ENCODE measurements at places on chromosomes 1 and 21.

DNA sequence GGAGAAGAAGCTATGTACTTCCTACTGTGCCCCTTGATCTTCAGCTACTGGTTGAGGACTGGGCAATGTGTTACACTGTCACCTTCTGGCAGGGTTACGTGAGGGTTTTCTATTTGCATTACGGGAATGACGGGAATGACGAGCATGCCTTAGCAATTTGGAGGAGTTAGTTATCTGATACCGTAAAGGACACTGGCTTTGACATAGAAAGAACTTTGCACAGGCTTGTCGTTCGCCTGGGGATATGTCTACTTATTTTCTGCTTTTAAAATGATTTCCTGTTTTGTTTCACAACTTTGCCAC lies 19.8 kb upstream of the ACBD6 start:
- no peak for ATAC-seq

- peak; percentile 71 for ATAC-seq
Measured at GRCh38 chr21:31873696-31874599, 1.1 kb downstream of the HUNK start.

GRCh38 chr1:232925421-232926220 lies 24.8 kb upstream of the NTPCR start:
- no peak for ATAC-seq

DNA sequence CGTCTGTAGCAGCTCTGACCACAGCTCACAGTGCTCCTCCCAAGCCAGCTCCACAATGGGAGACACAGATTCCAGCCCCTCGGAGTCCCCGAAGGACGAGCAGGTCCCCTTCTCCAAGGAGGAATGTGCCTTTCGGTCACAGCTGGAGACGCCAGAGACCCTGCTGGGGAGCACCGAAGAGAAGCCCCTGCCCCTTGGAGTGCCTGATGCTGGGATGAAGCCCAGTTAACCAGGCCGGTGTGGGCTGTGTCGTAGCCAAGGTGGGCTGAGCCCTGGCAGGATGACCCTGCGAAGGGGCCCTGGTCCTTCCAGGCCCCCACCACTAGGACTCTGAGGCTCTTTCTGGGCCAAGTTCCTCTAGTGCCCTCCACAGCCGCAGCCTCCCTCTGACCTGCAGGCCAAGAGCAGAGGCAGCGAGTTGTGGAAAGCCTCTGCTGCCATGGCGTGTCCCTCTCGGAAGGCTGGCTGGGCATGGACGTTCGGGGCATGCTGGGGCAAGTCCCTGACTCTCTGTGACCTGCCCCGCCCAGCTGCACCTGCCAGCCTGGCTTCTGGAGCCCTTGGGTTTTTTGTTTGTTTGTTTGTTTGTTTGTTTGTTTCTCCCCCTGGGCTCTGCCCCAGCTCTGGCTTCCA lies 22.9 kb upstream of the VPS13D start:
- no peak for ATAC-seq

DNA sequence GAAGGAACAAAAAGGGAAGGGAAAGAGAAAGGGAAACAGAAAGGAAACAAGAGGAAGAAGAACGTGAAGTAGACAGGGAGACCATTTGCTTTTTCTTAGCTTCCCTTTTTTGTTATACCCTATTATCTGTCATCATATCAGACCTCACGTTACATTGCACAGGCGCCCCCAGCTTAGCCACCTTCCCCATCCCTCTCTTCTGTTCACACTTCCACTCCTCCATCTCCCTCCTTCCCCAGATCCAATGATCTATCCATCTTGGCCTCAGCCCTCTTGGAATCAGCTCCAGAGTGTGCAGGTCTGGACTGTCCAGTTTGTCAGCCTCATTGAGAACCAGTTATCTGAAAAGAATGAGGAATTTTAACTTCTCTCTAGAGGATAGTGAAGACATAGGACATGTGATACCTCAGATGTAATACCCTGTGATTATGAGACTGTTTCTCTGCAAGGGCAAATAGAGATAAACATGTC lies 101.1 kb upstream of the ERRFI1 start:
- ATAC-seq = no peak

GRCh38 chr1:210683403-210684047 lies 354.8 kb downstream of the HHAT start:
- no peak for ATAC-seq

DNA sequence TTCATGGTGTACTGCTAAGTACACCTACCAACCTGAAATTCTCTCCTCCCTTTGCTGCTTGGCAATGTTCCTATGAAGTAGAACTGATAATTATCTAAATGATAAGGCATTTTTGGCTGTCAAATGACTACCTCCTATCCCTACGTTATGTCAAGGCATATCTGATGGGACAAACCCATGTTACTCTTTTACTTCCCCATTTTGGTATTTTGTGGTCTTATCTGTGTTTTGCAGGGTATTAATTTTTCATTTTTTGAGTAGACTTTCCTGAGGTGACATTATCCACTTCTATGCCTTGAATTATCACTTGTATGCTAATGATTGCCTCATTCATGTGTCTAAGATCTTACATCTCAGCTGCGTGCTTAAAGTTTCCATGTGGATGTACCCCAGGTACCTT lies 499.6 kb upstream of the B3GALT2 start:
- no peak for ATAC-seq

- no peak for ATAC-seq
Measured at GRCh38 chr1:18654599-18654998, 24.0 kb downstream of the PAX7 start.

DNA sequence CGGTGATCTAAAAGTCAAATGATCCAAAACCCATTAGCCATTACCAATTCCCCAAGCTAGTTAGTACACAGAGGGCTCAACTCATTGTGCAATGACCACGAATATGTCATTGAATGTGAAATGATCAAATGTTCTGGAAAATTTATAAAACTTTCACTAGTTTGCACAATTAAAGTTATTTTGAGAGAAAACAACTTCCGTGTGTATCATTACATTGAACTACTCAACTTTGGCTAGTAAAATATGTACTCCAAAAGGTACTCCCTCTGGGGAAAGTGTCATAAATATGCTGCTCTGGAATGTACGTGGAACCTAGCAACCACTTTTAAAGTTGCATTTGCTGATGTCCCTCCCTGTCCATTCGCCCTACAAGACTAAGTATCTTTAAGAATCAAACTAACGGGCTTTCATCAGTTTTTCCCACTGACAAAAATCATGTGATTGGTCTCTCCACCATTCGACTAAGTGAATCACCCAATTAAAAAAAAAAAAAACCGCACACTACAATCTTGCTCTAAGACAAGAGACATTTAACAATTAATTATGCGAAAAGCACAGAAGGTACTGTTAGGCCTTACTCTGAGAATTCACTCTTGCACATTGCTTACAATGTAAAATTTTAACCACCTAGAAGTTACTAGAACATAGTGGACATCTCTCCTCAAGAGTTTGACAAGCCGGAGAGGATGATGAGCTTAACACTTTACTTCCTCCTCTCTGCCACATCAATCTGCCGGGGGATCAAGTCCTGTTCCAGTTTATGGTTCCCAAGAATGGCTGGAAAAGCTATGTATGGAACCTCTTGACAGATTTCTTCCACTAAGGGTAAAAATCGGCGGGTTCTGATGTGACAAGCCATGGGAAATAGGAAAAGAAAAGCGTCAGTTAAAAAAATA lies 1.2 kb downstream of the ACBD3 start:
- 0 out of 3 replicates have a peak, but pooled peaks have one; percentile 2 for ATAC-seq

- ATAC-seq = no peak
Measured at GRCh38 chr21:35461700-35462099, 412.6 kb upstream of the RUNX1 start.

DNA sequence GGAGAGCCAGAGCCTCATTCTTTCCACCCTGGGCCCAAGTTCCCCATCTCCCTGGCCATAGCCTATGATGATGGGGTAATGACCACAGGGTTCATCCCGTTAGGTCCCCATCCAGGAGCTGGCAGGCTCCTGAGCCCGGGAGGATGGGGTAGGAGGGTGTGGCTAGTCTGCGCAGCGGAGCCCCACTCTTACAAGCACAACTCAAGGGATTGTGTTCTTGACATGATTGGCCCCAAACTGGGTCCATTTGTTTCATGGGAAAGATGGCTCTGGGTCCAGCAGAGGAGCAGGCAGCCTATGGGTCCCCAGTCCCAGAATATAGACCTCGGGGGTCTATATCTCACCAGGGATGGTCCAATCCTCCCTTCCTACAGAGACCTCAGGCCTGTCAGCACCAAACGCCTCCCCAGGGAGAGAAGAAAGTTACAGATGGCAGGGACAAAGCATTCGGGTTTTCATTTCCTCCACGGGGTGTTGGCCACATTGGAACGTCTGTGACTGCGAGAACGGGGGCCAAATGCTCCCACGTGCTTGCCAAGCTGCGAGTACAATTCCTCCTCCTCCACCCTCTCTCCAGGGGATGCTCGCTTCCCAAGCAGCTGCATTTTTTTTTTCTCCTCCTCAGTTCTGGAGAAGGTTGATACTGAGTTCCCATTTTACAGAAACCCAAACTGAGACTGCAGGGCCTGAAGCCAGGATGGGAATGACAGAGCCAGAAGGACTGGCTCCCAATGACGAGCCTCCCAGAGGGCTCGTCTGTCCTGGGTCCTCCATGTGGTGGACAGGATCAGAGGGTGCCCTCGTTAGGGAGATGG lies 71.0 kb downstream of the DHRS3 start:
- ATAC-seq = no peak

- ATAC-seq = no peak
Measured at GRCh38 chr1:51833700-51834099, 44.8 kb downstream of the NRDC start.

DNA sequence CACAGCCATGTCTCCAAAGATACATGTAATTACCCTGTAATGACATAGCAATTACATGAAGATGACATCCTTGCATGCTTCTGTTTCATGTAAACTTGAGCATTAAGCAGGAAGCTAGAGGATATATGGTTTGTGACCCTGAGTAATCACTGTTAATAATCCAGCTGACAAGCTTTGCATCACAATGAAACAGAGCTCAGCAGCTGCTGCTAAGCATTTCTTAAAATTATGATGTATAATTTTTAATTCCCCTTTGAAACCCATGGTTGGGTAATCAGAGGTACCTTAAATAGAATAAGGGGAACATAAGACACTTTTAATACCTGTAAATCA lies 293.5 kb downstream of the NTNG1 start:
- no peak for ATAC-seq

Data from SK-N-SH treated with all-trans-retinoic acid at 6 μM for 48 hours (cell line).